ENCODE measurements at places on chromosomes 12 and 14. TPM values are rescaled to one million over a fixed set of nuclear protein-coding genes. Genes with fewer than 3 reads are reported as not detected.

- peak; percentile 46 for DNase-seq
Observed at GRCh38 chr12:27635349-27635972, 60.8 kb upstream of the REP15 start.

DNA sequence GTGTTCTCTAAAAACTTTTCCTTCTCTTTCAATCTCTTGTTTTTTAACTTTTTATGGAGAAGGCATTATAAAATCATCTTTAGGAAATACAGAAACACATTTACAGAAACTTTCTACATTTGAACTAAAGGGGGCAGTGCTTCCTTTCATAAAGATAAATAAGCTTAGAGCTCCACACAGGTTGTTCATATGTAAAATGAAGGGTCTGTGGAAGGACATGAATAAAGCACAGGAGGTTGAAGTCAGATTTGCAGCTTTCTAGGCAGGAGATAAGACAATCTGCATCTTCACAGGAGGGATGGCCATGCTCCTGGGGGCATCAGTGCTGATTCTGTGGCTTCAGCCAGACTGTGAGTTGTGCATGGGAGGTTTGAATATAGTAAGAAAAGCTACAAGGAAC lies 426.0 kb downstream of the DAD1 start:
- DNase-seq, result no peak

- no peak for DNase-seq
Observed at GRCh38 chr14:79643132-79643531, 568.2 kb downstream of the DIO2 start.

DNA sequence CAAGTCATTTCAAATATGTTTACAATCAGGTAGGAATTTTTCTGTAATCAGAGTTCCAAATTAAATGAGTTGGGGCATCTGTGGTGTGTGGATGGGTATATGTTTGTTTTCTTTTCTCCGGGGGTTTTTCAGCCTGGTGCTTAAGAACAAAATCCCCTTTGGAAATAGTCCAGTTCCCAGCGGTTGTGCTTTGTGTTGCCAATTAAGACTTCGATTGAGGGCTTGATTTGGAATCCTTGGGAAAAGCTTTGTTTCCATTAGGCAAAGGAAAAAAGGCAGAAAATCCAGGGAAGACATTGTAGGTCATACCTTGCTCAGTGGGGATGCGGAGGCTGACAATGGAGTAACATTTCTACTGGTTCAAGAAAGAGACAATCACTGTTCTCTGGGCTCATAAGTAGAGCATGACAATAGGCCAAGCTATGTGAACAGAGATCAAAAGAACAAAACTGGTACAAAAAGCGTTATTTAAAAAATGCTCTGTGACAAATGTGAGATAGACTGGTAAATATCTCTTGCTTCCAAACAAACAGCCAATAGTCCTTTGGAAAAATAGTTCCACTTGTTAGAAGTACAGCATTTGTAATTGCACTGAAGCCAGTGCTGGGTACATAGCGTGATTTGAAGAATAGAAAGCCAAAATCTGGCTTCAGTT lies 79.7 kb downstream of the EML1 start:
- no peak for DNase-seq

- no peak for DNase-seq
Observed at GRCh38 chr12:170371-171225, 43.4 kb downstream of the SLC6A12 start.

DNA sequence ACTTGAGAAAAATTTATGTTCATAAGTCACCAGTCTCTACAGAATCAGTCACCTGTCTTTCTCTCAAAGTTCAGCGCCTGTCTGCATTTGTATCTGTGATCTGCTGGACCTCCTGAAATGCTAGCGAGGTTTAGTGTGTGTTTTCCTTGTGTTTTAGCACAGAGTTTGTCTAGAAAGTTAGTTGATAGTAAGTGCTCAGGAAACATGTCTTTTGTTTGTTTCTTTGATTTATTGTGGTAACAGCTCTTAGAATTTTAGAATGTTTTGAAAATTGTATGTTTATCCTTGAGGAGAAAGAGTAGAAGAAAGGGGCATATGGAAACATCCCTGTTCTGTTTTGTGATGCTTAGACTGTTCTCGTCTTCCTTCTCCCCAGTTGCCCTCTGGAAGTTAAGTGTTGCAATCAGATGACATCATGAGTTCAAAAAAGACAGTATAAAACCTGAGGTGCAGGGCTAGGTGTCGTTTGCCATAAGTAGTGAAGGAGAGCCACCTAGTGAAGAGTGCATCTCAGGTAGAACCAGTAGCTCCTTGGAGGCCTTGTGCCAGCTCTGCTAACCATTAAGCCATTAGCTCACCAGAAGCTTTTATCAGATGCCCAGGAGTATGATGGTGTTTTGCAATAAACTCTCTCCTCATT lies 44.8 kb downstream of the FBXW8 start:
- peak; percentile 81 for DNase-seq

GRCh38 chr12:95083471-95083870 lies 10.1 kb upstream of the NR2C1 start:
- no peak for DNase-seq

The RFX4 gene
- not detected for total RNA-seq

The PLA2G1B gene
- total RNA-seq, result not detected

The DAO gene
- not detected for total RNA-seq

The EPS8 gene
- 51.7 TPM for total RNA-seq

The SYT1 gene
- total RNA-seq, result 20.6 TPM

The IL26 gene
- not detected for total RNA-seq
